CD14-positive monocyte (primary cell): ENCODE measurements at places on chromosomes 6 and 20. TPM values are rescaled to one million over a fixed set of nuclear protein-coding genes. Genes with fewer than 3 reads are reported as not detected.
A peak's percentile ranks its signal among the peaks of the same experiment; 100 is the strongest.

GRCh38 chr6:29769336-29769735, 46.1 kb downstream of the HLA-F start:
- no peaks in the 10 kb centered on the region for H3K27me3 ChIP-seq
- no peaks in the 10 kb centered on the region for H3K4me1 ChIP-seq
- H3K36me3 ChIP-seq, result no peaks in the 10 kb centered on the region
- DNase-seq, result no peak

- no peaks in the 10 kb centered on the region for H3K27me3 ChIP-seq
- no peak overlapping the region for H3K4me3 ChIP-seq
- peaks cover 16% of the 10 kb centered on the region for H3K4me1 ChIP-seq
- no peaks in the 10 kb centered on the region for H3K36me3 ChIP-seq
Observed at GRCh38 chr20:32626859-32627636, 41.9 kb upstream of the NOL4L start.

DNA sequence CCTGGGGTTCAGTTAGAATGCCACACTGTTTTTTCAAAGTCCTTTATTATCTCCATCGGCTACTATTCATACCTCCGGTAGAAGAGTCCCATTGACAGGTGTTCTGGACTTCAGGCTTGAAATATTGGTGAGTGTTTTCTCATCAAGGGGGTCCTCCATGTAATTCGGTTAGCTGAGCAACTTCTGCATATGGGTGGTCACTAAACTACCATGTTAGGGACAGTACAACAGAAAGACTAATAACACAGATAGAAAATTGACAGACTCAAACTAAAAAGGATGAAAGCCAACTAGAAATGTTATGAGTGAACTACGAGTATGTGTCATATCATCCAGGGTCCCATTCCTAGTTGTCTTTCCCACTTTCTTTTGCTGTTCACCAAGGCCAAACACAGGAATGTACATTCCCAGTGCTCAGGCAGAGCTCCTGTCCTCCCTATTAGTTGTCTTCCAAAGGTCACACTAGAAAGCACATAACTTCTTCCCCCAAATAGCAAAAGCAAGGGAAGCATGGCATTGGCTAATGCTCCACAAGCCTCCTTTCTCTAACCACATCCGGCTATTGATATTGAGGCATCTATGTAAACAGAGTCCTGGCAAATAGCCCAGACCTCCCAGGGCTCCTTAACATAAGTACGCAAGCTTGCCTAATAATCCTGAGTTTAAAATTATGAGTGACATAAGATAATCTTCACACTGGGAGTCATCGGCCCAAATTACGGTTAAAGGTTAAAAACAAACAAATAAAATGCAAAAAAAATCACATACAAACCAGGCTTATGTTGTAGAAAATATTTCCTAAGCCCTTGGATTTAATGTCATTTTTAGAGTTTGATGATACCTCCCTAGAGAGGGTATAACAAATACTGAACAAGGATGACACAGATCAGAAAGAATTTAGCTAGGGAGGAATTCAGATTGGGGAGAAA, 13.2 kb downstream of the CCN2 start:
- no peak for DNase-seq
- H3K36me3 ChIP-seq, result no peaks in the 10 kb centered on the region
- no peak overlapping the region for H3K4me3 ChIP-seq
- no peaks in the 10 kb centered on the region for H3K4me1 ChIP-seq

DNA sequence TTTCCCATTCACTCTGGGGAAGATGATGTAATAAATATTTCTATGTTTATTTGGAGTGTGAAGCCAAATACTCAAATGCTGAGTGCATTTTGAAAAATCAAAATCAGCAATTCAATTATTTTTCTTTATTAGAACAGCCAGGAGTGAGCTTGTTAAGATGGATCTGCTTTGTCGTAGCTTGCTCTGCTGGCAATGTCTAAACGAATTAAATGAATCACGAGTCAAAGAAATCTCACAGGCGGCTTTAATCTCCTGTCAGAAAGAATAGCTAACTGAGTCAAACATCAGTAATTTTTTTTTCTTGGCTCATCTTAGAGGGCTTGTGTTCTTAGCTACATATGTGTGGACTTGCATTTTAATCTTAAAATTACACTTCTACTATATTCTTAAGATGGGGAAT, 100.2 kb upstream of the HMGN3 start:
- H3K36me3 ChIP-seq, result no peaks in the 10 kb centered on the region
- no peak for DNase-seq
- no peak overlapping the region for H3K27ac ChIP-seq
- H3K27me3 ChIP-seq, result no peaks in the 10 kb centered on the region

- H3K27ac ChIP-seq, result no peak overlapping the region
- H3K36me3 ChIP-seq, result no peaks in the 10 kb centered on the region
- no peak overlapping the region for H3K4me3 ChIP-seq
- DNase-seq, result no peak
- no peaks in the 10 kb centered on the region for H3K4me1 ChIP-seq
- H3K27me3 ChIP-seq, result no peaks in the 10 kb centered on the region
Observed at GRCh38 chr6:163435023-163435422, 20.5 kb downstream of the QKI start.

GRCh38 chr6:107665382-107665781, 158.7 kb downstream of the SCML4 start:
- no peak overlapping the region for H3K4me3 ChIP-seq
- DNase-seq, result no peak

DNA sequence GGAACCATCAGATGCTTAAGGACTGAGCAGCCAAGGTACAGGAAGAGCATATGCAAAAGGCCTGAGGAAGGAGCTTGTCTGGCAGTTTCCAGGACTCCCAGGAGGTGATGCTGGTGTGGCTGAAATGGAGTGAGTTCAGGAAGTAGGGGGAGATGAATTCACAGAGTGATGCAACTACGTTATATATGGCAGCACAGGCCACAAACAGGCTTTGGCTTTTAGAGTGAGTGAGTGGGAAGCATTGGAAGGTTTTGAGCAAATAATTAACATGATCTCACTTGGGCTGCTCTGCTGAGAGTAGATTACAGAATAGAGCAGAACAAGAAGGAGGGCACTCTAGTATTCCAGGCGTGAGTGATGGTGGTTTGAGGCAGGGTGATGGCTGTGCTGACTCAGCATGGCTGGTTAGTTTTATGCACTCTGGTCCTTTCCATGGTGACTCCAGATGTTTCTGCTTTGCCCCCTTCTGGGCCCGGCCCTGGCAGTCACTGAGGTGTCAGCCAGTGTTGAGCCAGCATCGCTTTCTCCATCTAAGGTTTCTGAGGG, 6.5 kb downstream of the BTN2A2 start:
- H3K36me3 ChIP-seq, result peaks cover 17% of the 10 kb centered on the region
- H3K27me3 ChIP-seq, result no peaks in the 10 kb centered on the region
- DNase-seq, result peak; percentile 76

DNA sequence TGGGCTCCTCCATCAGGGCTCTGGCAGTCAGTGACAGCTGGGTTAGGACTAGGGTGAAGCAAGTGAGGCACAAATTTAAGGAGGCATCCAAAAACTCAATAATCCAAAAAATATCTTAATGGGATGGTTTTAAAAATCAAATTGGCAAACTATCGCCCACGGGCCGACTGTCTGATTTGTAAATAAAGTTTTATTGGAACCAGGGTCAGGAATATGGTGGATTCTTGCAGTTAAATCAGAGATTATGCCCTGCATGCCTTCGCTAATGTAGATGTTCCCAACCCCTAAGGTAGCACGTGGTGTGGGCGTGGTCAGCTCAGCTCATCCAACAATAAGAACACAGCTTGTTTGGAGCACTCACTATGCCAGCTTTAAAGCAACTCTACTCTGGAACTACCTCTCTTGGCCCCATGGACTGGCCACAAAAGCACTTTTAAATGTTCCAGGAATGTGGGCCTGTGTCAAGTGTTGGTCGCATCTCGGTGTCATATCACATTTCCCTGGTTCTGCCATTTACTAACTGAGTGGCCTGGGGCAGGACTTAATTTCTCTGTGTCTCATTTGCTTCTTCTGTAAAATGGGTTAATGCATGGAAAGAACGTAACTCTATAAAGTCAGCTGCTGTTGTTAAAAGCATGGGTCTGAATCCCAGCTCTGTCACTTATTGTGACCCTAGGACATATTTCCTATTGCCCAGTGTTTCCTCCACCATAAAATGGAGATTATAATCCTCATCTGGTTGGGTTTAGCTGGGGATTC, 7.0 kb downstream of the TP53RK start:
- no peaks in the 10 kb centered on the region for H3K27me3 ChIP-seq
- H3K4me1 ChIP-seq, result no peaks in the 10 kb centered on the region
- H3K27ac ChIP-seq, result no peak overlapping the region
- H3K4me3 ChIP-seq, result no peak overlapping the region
- no peak for DNase-seq

GRCh38 chr20:4835244-4836177, 113.8 kb downstream of the PRND start:
- peaks cover 1% of the 10 kb centered on the region for H3K4me1 ChIP-seq
- no peaks in the 10 kb centered on the region for H3K36me3 ChIP-seq
- no peaks in the 10 kb centered on the region for H3K27me3 ChIP-seq
- H3K4me3 ChIP-seq, result no peak overlapping the region

GRCh38 chr6:88538840-88539239, 372.7 kb upstream of the CNR1 start:
- no peak for DNase-seq
- H3K27ac ChIP-seq, result no peak overlapping the region
- H3K36me3 ChIP-seq, result no peaks in the 10 kb centered on the region
- no peaks in the 10 kb centered on the region for H3K27me3 ChIP-seq
- H3K4me3 ChIP-seq, result no peak overlapping the region
- peaks cover 11% of the 10 kb centered on the region for H3K4me1 ChIP-seq

DNA sequence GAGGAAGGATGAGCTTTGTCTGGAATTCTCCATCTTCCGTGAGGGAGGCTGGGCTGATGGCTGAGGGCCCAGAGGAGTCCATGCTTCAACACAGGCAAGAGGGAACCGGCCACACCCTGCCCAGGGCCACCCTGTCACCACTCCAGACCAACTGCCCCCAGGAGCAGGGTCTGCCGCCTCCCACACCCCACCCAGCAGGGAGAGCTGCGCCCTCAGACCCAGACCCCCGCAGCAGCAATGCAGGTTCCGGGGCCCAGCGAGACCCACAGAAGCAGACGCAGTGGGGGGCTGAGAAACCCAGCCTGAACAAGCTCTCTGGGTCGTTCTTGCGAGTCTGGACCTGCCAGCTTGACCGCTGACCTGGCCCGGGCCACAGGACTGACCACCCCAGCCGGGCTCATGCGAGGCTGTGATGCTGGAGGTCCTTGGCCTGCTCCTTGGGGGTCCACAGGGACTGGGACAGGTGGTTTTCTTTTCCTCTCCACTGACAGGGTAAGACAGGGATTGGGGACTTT, 25.0 kb downstream of the FRMD1 start:
- H3K4me1 ChIP-seq, result no peaks in the 10 kb centered on the region
- H3K27ac ChIP-seq, result no peak overlapping the region
- no peak for DNase-seq
- no peaks in the 10 kb centered on the region for H3K27me3 ChIP-seq

GRCh38 chr6:129678463-129678862, 31.5 kb downstream of the ARHGAP18 start:
- no peaks in the 10 kb centered on the region for H3K27me3 ChIP-seq
- peaks cover 34% of the 10 kb centered on the region for H3K4me1 ChIP-seq
- H3K36me3 ChIP-seq, result no peaks in the 10 kb centered on the region
- no peak for DNase-seq
- H3K4me3 ChIP-seq, result no peak overlapping the region

DNA sequence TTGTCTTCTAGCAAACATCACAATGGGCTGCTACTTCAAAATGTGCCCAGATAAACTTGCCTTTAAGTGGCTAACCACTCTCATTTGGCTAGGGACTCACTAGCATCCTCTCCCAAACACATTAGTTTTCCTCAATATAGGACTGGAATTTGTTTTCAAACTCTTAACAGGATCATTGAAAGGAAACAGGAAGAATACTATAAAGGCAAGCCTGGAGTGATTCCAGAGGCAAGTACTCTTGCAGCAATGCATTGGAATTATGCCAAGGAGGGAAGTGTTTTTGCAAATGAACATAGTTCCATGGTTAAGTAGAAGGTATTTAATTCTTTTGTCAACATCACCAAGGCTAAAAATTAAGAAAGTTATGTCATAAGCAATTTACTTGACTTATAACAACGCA, 12.2 kb downstream of the EPHA7 start:
- H3K27ac ChIP-seq, result no peak overlapping the region
- H3K27me3 ChIP-seq, result no peaks in the 10 kb centered on the region
- no peaks in the 10 kb centered on the region for H3K4me1 ChIP-seq
- H3K36me3 ChIP-seq, result no peaks in the 10 kb centered on the region

GRCh38 chr6:130138909-130139242, 83.9 kb downstream of the SAMD3 start:
- no peak overlapping the region for H3K27ac ChIP-seq
- H3K4me1 ChIP-seq, result peaks cover 22% of the 10 kb centered on the region
- H3K27me3 ChIP-seq, result no peaks in the 10 kb centered on the region
- no peak for DNase-seq
- H3K4me3 ChIP-seq, result no peak overlapping the region

DNA sequence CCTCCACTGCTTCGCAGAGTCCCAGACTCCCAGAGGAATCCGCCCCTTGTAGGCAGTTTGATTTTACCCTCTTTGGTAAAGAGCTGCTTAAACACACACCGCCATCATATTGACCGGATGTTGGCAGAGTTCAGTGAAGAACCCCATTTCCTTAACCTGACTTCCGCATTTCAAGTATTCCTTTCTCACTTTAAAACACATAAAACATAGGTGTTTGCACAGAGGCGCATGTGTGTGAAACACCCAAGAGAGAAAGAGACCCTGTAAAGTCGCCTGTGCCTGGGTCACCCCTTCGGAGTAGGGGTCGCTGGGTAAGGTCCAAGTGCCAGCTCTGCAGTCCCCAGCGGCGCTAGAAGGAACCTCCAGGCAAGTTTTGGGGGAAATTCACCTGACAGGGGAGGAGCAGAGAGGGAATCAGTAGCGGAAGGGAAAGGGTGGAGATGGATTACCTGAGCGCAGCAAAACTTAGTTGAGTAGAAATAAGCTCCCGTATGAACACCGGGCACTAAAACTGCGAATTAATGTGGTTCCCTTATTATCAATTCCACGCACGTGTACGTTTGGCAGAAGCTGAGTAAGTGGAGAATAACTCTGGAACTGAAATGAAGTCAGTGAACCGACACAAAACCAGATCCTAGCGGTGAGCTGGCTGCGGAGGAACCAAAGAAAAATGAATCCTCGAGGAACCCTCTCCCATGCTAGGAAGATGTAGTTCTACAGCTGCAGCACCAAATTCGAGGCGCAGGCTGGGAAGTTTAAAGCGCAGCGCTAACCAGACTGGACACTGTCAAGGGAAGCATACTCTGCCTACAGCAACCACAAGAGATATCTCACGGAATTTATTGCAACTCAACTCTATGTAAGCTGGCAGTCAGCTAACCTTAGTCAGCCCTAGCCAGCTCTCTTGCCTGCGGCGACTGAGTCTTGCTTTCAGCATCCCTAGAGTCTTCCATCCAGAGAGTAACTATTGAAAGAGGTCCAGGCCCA, 3.5 kb upstream of the HTR1B start:
- H3K36me3 ChIP-seq, result no peaks in the 10 kb centered on the region
- H3K27me3 ChIP-seq, result peaks cover 50% of the 10 kb centered on the region
- peaks cover 18% of the 10 kb centered on the region for H3K4me1 ChIP-seq
- no peak for DNase-seq

- no peaks in the 10 kb centered on the region for H3K27me3 ChIP-seq
- no peaks in the 10 kb centered on the region for H3K36me3 ChIP-seq
- no peak overlapping the region for H3K27ac ChIP-seq
- DNase-seq, result no peak
Observed at GRCh38 chr6:134198093-134198492, 119.8 kb downstream of the SGK1 start.

The MEI4 gene
- not detected for polyA plus RNA-seq

The PTCRA gene
- 0.55 TPM for polyA plus RNA-seq

The FANCE gene
- polyA plus RNA-seq, result 3.0 TPM

The NUDT3 gene
- 10.9 TPM for polyA plus RNA-seq

The FRK gene
- not detected for polyA plus RNA-seq

The PABPC1L gene
- polyA plus RNA-seq, result 0.21 TPM

The OR2H2 gene
- not detected in 2 replicates for polyA plus RNA-seq
